ENCODE measurements at places on chromosomes 16 and 17. TPM values are rescaled to one million over a fixed set of nuclear protein-coding genes. Genes with fewer than 3 reads are reported as not detected.

The PLEKHM1 gene
- total RNA-seq, result 10.0 TPM

The NIP7 gene
- total RNA-seq, result 18.8 TPM

The SULT1A2 gene
- total RNA-seq, result 0.16 TPM

The ASGR1 gene
- 15.1 TPM for total RNA-seq

The KRT14 gene
- not detected for total RNA-seq

The ZNF319 gene
- total RNA-seq, result 6.4 TPM

The NEUROD2 gene
- not detected for total RNA-seq
